Sciatic nerve (tissue), 2 donors: ENCODE measurements at places on chromosomes 1 and 21. TPM values are rescaled to one million over a fixed set of nuclear protein-coding genes. Genes with fewer than 3 reads are reported as not detected.

Gene ATP5PB
- total RNA-seq: 112 TPM

Gene SH2D1B
- 0.53 TPM for total RNA-seq

Gene S100A3
- not detected for total RNA-seq

Gene FTCD
- total RNA-seq: 2.9 TPM

Gene SPRR2A
- total RNA-seq: 0.67 TPM

Gene NPHS2
- total RNA-seq: not detected

Gene C1QB
- 122 TPM for total RNA-seq

Gene CD164L2
- total RNA-seq: not detected

Gene IER5
- total RNA-seq: 10.9 TPM

Gene B3GALT2
- total RNA-seq: 10.2 TPM

Gene FAM151A
- total RNA-seq: not detected

Gene ATP1A2
- 136 TPM for total RNA-seq

Gene VWA1
- 175 TPM for total RNA-seq

Gene MAP3K6
- total RNA-seq: 88.4 TPM

Gene FBLIM1
- total RNA-seq: 29.0 TPM

Gene RBM8A
- total RNA-seq: 93.8 TPM

Gene RBM11
- 20.3 TPM for total RNA-seq

Gene FGGY
- total RNA-seq: 41.1 TPM

Gene CCDC18
- total RNA-seq: 7.2 TPM

Gene DUSP23
- total RNA-seq: 48.2 TPM

Gene GPR52
- total RNA-seq: 4.6 TPM

Gene FNDC10
- total RNA-seq: 2.4 TPM

Gene SELL
- total RNA-seq: 13.5 TPM

Gene RGS1
- total RNA-seq: 137 TPM

Gene CACNA1S
- total RNA-seq: not detected

Gene SPRR2G
- total RNA-seq: not detected

Gene CRYAA
- total RNA-seq: not detected

Gene CA6
- total RNA-seq: not detected

Gene C1QTNF12
- 3.5 TPM for total RNA-seq

Gene CKS1B
- total RNA-seq: 31.7 TPM

Gene PLPP3
- total RNA-seq: 198 TPM

Gene TMCC2
- 14.8 TPM for total RNA-seq

Gene OR2T29
- not detected for total RNA-seq

Gene FMO3
- total RNA-seq: 3.0 TPM

Gene GIPC2
- total RNA-seq: 4.0 TPM

Gene CD101
- 1.0 TPM for total RNA-seq

Gene CRYZ
- 27.6 TPM for total RNA-seq

Gene CNIH3
- total RNA-seq: 6.7 TPM

Gene WNT3A
- total RNA-seq: not detected

Gene CD5L
- total RNA-seq: 0.27 TPM

Gene SLC26A9
- not detected for total RNA-seq

Gene ATAD3B
- total RNA-seq: 28.6 TPM

Gene ADORA3
- total RNA-seq: 3.8 TPM

Gene COPA
- 147 TPM for total RNA-seq

Gene SNAP47
- 32.3 TPM for total RNA-seq

Gene GPR37L1
- total RNA-seq: 33.3 TPM

Gene TRIM62
- 12.7 TPM for total RNA-seq

Gene PEAR1
- 74.7 TPM for total RNA-seq

Gene SPRR2B
- total RNA-seq: not detected

Gene TACSTD2
- 5.0 TPM for total RNA-seq

Gene USF1
- 58.0 TPM for total RNA-seq

Gene ZNF593OS
- not detected for total RNA-seq

Gene CADM3
- 207 TPM for total RNA-seq

Gene C1QA
- 109 TPM for total RNA-seq

Gene DNAJC6
- 20.7 TPM for total RNA-seq

Gene CSF3R
- total RNA-seq: 57.3 TPM

Gene F13B
- total RNA-seq: not detected

Gene STIL
- total RNA-seq: 1.7 TPM

Gene SPRR1A
- not detected for total RNA-seq

Gene ABCA4
- 0.40 TPM for total RNA-seq
